NCI-H2227 treated with DMSO at 0.1 percent for 48 hours (cell line): ENCODE measurements at places on chromosomes 7 and 10.

GRCh38 chr7:151740081-151740851, 136.6 kb downstream of the PRKAG2 start:
- DNase-seq, result no peak

GRCh38 chr10:132765435-132765834, 20.5 kb downstream of the NKX6-2 start:
- no peak for DNase-seq

- DNase-seq, result no peak
Observed at GRCh38 chr10:118845776-118846175, 91.0 kb upstream of the CACUL1 start.

GRCh38 chr7:22718200-22718711, 8.7 kb upstream of the IL6 start:
- no peak for DNase-seq

- no peak for DNase-seq
Observed at GRCh38 chr10:12583891-12584595, 234.7 kb downstream of the CAMK1D start.

DNA sequence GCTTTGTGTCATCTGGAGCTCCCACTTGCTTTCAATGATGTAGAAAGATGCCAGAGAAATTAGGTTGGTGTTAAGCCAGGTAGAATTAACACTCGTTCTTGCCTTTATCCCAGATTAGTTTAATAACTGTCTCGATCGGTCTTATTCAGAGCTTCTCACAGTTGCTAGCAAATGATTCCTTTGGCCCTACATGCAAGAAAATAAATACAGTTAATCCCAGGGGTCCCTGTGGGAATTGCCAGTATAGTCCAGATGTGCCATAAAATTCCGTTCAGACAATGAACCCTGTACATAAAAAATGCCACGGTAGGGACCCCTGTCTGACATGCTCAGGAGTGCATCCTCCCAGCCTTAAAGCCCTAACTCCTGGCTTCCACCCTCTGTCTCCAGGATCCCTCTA, 207.5 kb downstream of the ARHGAP12 start:
- DNase-seq, result no peak

GRCh38 chr10:49365275-49365674, 30.6 kb downstream of the DRGX start:
- no peak for DNase-seq

DNA sequence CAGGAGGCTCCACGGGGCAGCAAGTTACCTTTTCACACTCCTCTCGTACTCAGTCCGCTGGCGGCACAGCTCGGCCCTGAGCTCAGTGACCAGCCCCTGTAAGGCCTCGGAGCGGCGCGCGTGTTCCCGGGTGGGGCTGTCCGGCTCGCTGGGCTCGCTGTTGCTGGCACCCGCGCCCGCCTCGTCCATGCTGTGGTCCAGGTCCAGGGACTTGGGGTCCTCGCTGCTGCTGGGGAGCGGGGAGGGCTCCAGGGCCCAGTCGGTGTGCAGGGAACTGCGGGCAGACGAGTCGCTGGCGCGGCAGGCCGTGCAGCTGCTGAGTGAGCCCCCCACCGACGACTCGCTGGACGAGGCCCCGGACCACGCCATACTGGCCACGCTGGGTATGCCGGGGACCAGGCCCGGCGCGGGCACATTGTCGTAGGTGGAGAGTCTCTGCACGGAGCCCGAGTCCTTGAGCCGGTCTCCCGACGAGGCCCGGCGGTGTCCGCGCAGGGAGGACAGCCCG, 143.8 kb downstream of the MAPK8 start:
- DNase-seq, result no peak

DNA sequence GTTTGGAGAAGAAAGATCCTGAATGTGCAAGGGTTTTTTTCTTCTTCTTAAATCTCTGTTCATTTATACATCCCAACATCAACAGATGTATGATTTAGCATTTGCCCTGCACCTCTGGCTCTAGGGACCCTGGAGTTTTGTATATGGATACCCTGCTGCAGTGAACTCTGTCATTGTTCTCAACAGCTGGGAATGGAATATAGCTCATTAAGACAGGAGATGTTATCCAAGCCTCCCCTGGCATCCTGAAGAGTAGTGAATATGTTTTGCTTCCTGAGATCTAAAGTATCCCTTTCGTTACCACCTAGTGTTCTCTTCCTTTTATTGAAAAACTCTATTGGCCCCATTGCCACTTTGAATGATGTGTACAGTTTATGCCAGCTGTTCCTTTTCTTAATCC, 275.9 kb downstream of the EXOC4 start:
- DNase-seq, result no peak

DNA sequence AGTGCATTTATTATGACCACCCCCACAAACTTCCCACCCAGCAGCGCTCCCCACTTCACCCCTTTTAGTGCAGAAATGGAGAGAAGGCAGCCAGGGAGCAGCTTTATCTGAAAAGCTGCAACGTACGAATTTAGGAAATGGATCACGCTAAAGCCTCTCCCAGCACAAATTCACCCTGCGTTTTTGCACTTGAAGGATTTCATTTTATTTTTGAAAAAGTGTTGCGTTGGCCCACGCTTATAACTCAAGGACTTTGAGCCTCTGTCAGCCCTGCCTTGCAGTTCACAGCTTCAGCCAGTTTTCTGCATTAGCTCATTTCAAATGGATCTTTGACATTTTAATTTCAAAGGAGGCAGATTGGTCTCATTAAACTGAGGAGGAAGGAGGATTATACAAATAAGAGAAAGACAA, 556.1 kb downstream of the KCNMA1 start:
- DNase-seq, result no peak

DNA sequence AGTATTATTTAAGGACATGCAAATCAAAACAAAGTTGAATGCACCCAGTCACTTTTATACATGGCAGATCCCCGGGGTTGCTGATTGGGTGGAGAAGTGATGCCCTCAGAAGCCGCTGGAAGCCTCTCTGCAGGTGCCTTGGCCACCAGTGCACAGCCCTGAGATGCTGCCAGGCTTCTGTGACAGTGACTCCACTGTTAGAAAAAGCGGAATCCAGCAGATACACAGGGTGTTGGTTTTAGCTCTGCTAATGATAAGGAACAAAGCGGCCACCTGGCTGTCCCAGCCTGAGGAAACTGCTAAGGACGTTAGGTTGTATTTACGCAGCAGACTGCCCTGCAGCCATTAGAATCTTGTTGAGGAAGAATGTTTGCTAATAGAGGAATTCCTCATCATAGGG, 47.5 kb downstream of the JAKMIP3 start:
- no peak for DNase-seq

- DNase-seq, result no peak
Observed at GRCh38 chr7:35729061-35729783, 34.3 kb upstream of the HERPUD2 start.

DNA sequence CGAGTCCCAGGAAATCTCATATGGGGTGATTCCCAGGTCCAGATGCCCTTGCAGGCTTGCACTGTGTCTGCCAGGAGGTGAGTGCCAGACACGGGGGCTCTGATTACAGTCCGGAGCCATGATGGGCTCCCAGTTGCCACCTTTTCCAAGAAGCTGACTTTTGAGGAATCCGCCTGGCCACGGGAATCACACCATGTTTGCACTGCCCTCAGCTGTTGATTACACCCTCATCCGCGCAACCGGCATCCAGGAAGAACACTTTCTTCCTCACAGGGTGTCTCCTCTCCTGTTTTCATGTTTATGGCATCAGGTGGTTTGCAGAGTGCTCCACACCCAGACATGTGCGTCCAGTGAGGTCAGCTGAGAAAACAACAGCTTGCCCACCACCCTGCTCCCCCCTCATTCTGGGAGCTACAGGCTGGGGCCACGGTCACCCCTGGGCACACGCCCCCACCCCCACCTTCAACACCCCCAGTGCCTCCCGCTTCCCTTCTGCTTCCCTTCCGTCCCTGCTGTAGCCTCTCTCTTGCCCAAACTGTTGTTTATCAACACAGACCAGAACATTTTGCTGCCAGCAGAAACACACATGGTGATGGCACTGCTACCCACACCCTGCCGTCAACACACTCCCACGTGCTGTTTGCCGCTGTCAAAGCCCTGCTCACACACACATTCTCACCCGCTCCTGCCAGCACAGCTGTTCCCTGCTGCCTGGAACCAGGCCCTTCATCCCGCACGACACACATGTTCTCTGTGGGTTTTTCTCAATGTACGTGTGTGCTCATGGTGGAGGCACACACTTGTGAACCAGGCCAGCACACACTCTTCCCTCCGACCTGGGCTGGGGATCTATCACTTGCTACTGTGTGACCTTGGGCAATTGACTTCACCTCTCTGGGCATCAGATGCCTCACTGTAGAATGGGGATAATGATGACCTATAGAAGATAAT, 35.8 kb downstream of the DDIT4 start:
- DNase-seq, result no peak

DNA sequence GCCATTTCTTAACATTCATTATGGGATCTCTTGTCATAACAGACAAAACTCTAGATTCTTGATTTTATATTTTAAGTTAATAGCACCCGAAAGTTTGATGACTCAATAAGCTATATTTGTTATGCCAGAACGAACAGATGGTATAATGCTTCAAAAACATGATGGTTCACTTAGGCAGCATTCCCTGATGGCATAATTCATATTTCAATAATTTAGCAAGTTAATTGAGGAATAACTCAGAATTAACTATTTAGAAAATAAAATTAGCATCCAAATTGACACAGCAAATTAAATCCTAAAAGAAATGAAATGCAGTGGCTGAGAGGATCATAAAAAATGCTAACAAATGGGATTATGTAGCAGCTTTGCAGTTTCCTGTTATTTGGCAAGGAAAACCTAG, 260.8 kb upstream of the MBL2 start:
- no peak for DNase-seq

DNA sequence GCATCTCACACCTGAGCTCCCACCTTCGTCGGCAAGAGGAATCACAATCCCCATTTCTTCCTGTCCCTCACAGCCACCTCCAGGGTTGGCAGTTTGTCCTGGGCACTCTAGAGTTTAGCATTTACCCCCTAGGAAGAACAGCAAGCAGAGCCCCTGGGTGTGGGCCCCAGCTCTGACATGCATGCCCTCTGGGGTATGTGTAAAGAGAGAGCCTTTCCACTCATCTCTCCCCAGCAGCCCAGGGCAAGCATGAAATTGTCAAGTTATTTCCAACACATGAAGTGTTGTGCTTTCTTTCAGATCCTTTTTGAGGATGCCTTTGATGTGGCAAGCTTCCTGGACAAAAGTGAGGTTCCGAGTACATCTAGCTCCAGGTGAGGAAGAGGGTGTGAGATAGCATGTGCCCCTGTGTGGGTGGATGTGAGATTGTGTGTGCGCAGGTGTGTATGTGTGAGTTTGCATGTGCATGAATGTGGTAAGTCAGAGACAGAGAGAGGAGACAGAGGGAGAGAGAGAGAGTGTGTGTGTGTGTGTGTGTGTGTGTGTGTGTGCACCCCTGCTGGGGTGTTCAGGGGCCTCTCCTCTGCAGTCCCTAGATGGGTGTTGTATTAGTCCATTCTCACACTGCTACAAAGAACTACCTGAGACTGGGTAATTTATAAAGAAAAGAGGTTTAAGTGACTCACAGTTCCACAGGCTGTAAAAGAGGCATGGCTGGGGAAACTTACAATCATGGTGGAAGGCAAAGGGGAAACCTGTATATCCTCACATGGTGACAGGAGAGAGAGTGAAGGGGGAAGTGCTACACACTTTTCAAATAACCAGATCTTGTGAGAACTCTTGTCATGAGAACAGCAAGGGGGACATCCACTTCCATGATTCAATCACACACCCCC, 18.1 kb downstream of the STRA8 start:
- no peak for DNase-seq

DNA sequence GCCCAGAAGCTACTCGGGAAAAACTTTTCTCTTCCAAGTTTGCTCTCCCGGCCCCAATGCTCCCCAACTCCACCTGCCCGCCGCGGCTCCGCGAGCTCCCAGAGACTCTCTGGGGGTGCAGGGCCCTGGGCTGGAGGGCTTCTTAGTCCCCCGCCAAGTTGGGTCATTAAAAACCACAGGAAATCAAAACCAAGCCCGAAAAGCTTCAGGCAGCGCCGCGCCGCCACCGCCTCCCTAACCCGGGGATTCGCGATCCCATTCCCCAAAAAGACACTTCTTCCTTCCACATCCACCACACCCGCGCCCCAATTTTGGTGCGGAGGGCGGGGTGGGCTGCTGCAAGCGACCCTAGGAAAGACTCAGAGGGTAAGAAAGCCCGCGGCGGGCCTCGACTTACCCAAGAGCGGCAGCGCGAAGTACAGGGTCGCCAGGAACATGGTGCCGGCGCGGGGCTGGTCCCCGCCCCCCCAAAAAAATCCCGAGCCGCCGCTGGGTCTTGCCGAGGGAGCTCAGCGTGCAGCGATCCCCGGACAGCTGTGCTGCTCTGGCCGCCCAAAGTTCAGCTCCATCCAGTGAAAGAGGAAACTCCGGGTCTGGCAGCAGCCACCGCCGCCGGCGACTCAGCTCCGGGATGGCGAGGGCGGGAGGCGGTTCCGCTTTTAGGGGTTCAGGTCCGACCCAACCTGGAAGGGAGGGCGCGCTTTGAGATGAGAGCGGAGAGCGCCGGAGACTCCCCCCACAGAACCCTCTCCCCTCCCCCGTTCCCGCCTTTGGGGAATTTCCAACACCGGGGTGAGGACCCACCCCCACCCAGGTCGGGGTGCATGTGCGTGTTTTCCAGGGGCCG, 1.2 kb downstream of the GFRA1 start:
- DNase-seq, result no peak

GRCh38 chr7:104950006-104950405, 64.0 kb upstream of the KMT2E start:
- no peak for DNase-seq

DNA sequence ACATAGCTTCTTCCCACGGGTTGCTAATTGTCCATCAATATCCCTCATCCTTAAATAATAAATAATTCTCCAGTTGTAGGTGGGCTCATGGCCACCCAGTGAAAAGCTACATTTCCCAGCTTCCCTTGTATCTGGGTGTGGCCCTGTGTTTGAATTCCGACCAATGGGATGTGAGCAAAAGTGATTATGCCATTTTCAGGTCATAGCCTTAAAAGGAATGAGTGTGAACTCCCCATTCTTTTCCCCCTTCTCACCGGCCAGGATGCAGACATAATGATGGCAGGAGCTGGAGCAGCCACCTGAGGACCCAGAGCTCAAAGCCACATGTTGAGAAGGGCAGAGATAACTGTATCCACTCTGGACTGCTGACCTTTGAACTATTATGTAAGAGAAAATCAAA, 30.3 kb upstream of the CALU start:
- no peak for DNase-seq

- DNase-seq, result no peak
Observed at GRCh38 chr7:18693816-18694215, 198.3 kb downstream of the HDAC9 start.
